Vagina (tissue), 2 donors: ENCODE measurements at places on chromosomes 2 and 18. TPM values are rescaled to one million over a fixed set of nuclear protein-coding genes. Genes with fewer than 3 reads are reported as not detected.
A peak's percentile ranks its signal among the peaks of the same experiment; 100 is the strongest.

GRCh38 chr2:3641181-3641580, 16.8 kb upstream of the ALLC start:
- no peaks in the 10 kb centered on the region for H3K27me3 ChIP-seq
- DNase-seq: no peak
- no peak overlapping the region for H3K27ac ChIP-seq
- H3K4me1 ChIP-seq: no peaks in the 10 kb centered on the region
- no peaks in the 10 kb centered on the region for H3K36me3 ChIP-seq

- peaks cover 2% of the 10 kb centered on the region for H3K4me1 ChIP-seq
- H3K27ac ChIP-seq: no peak overlapping the region
- H3K36me3 ChIP-seq: no peaks in the 10 kb centered on the region
These were observed 4.7 kb downstream of the PLCL1 start for GRCh38 chr2:197809064-197809463.

DNA sequence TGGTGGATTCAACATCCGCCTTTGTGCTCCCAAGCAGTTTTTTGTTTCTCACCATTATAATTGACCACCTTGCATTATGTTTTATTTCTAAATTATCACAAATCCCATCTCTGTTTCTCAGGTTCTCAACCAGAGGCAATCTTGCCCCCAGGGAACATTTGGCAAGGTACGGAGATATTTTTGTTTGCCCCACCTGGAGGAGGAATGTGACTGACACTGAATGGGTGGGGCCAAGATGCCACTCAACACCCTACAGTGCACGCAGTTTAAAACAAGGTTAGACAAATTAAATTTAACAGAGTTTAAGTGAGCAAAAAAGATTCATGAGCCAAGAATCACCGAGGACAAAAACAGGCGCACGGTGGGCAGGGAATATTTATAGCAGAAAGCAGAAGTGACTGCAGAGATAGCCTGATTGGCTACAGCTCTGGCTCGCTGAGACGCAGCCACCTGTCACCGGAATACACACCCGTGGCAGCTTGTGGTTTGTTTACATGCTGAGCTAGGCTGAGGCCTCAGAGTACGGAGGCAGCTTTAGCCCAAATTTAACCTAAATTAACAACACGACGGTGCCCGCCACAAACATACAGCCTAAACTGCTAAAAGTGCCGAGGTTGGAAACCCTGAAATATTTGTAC, 150.0 kb upstream of the ALKAL2 start:
- no peaks in the 10 kb centered on the region for H3K4me1 ChIP-seq
- H3K27me3 ChIP-seq: no peaks in the 10 kb centered on the region
- DNase-seq: peak; percentile 64
- H3K4me3 ChIP-seq: no peak overlapping the region
- no peaks in the 10 kb centered on the region for H3K36me3 ChIP-seq

DNA sequence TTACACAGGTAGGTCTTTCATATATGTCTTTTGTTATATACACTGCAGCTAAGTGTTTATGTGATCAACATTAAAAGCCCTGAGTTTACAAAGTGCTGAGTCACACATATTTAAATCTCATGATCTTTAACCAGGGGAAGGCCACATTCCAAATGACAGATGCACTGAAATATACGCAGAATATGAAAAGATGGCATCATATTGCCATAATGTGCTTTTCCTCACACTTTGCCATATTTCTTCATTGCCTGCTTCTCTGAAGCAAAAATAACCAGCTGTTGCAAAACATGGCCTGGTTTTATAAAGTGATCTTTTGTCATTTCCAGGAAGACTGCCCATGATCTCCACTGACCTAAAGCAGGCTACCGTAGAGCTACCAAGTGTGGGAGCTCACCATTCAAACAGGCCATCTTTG, 93.5 kb upstream of the MAPRE2 start:
- no peaks in the 10 kb centered on the region for H3K27me3 ChIP-seq
- no peak overlapping the region for H3K27ac ChIP-seq
- DNase-seq: no peak
- no peaks in the 10 kb centered on the region for H3K4me1 ChIP-seq
- no peak overlapping the region for H3K4me3 ChIP-seq

The METTL5 gene
- total RNA-seq: 22.1 TPM

DNA sequence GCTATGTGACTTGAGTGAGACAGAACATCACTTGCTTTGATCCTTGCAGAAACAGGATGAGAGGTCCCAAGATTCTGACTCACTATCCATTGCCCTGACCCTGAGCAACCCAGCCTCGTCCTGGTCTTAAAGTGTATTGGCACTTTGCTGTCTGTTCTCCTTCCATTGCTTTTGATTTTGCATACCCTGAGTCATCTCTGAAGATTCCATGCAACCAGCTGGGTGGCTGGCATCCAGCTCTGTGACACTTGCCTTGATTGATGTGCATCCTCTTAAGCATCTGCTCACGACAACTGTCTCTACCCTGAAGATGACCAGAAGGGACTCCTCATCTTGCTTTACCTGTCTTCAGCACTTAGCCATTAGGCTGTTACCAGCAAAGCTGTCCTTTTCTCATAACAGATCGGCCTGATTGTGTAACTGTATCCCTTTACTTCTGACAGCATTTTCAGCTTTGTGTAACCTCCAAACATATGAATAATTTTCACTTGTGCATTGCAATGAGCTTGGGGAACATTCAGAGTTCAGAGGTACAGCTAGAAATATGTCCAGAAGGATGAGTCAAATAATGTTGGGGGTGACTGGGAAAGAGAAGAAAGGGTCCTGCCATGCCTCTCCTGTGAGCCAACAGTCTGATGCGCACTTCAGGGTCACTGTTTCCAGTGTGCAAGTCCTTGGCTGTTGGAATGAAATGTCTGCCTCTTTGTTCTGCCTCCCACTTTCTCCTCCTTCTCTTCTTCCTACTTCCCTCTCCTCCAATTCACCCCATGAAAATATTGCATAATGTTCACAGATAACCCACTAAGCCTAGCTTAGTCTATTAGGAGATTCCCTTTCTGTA, 249.7 kb upstream of the OSR1 start:
- no peak for DNase-seq
- H3K4me3 ChIP-seq: no peak overlapping the region
- no peaks in the 10 kb centered on the region for H3K27me3 ChIP-seq
- no peak overlapping the region for H3K27ac ChIP-seq
- no peaks in the 10 kb centered on the region for H3K4me1 ChIP-seq
- H3K36me3 ChIP-seq: no peaks in the 10 kb centered on the region

DNA sequence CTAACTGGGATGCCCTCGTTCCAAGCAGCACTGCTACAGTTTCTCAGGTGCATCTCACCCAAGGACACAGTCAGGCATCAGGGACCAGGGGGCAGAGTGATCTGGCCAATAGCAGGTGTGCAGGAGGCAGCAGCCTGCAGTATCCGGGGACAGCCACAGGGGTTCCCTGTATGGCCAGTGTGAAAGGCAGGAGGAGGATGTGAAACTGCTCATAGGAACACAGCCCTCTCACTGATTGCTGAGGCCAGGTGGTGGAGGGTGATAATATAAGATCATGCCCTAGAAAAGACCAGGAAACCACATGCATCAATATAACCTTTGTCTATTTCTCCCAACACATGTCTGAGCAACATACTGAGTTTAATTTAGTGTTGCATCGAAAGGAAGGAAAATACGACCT, 112.7 kb upstream of the TACR1 start:
- no peaks in the 10 kb centered on the region for H3K27me3 ChIP-seq
- no peak overlapping the region for H3K4me3 ChIP-seq
- no peaks in the 10 kb centered on the region for H3K4me1 ChIP-seq
- no peaks in the 10 kb centered on the region for H3K36me3 ChIP-seq

DNA sequence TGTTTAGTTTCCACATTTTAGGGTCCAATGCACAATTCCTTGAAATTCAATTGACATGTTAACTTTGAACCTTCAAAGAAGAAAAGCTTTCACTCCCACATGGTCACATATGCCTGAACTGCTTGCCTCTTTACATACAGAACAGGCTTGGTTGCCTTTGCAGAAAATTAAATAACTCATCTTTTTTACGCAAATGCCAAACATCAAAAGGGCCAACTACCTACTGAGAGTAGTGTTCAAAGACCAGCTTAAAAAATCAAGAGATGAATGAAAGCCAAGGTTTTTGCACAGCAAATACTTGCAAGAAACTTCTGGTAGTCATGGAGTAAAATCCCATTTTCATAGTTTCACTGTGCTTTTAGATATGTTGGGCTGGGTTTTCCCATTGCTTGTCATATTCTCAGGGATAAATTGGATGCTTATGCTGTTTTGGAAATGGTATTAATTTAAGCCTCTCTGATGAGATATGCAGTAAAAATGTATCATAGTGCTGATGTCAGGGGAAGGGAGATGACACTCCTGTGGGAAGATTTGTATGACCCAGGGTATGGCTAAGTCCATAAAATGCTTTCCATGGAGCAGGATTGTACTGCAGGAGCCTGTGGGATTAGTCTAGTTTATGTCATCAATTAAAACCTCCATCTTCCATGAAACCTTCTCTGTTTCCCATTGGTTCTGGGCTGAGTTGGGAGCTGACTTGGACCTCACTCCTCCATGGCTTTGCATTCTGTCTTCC, 60.6 kb upstream of the DARS1 start:
- H3K36me3 ChIP-seq: no peaks in the 10 kb centered on the region
- no peak overlapping the region for H3K4me3 ChIP-seq
- no peak overlapping the region for H3K27ac ChIP-seq
- DNase-seq: no peak
- H3K27me3 ChIP-seq: no peaks in the 10 kb centered on the region

- no peaks in the 10 kb centered on the region for H3K27me3 ChIP-seq
- H3K4me1 ChIP-seq: peaks cover 6% of the 10 kb centered on the region
- no peak overlapping the region for H3K27ac ChIP-seq
- DNase-seq: no peak
- H3K36me3 ChIP-seq: no peaks in the 10 kb centered on the region
These were observed 49.4 kb downstream of the ETAA1 start for GRCh38 chr2:67446491-67446911.

The CROCC2 gene
- 0.49 TPM for total RNA-seq

The SULT1C2 gene
- total RNA-seq: not detected

DNA sequence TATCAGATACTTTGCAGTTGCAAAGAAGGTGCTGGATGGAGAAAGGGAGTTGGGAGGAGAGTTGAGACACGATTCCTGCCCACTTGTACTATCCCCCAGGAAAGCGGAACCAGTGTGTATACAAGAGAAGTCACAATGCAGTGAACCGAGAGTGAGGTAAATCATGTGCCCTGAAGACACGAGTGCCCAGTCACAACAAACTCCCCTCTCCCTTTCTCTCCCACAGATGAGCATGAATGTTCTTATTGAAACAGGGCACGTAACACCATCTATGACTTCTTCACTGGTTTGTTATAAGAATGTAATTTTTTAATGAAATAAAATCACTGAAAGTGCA, 155.7 kb downstream of the IRS1 start:
- H3K4me3 ChIP-seq: no peak overlapping the region
- no peaks in the 10 kb centered on the region for H3K27me3 ChIP-seq
- H3K36me3 ChIP-seq: no peaks in the 10 kb centered on the region
- H3K4me1 ChIP-seq: no peaks in the 10 kb centered on the region
- DNase-seq: no peak

DNA sequence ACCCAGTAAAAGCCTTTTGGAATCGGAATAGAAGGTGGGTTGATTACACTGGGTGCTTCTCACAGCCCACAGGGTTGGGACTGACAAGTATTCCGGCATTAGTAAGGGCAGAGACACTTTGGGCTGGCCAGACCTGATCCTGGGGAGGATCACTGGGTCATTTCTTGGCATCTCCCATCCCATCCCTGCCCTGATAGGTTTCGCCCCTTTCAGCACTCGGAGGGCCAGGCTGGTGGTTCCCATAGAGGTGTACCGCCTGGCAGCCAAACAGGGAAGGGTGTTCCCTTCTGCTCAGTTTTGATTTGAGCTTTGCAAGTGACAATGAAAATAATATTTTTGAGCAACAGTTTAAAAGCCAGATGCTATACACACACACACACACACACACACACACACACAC, 37.3 kb downstream of the CYP1B1 start:
- H3K4me3 ChIP-seq: peak overlapping the region; percentile 28
- H3K4me1 ChIP-seq: peaks cover 16% of the 10 kb centered on the region

DNA sequence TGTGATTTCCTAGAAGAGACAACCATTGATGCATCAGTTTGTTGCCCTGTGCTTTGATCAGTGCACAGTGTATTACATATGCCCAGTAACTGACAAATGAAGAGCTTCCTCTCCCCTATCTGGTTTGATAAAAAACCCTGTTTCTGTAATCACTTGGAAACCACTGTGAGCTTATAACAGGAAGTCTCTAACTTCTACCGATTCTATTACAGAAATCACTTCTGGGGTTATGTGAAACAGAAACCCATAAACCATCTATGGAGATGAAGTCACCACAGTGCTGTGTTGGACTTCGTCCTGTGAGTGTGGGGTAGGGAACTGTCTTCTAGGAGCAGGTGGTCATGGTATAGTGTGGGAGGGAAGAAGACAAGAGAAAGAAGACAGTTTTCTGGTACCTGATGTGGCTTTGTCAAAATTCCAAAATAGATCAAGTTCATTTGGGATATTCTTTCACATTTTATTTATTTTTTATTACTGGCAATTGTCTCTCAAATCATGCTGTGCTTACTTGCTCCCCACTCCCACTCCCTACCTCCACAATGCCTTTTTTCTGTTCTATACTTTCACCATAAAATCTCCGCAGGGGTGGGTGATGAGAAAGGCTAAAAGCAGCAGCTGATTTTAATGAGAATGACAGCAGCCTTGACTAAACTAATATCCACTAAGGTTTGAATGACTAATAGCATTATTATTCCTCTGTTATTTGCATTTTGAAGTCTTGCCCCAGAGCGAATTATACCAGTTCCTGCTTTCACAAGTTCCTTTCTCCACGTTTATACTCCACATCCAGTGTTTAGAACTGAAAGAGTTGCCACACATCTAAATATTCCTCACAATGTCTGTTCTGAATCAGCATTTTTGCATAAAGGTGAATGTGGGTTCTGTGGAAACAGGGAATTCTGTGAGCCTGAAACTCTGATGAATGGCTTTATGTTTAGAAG, 41.7 kb upstream of the RND3 start:
- no peaks in the 10 kb centered on the region for H3K36me3 ChIP-seq
- H3K4me3 ChIP-seq: no peak overlapping the region
- H3K4me1 ChIP-seq: peaks cover 33% of the 10 kb centered on the region
- H3K27ac ChIP-seq: peak overlapping the region; percentile 7
- H3K27me3 ChIP-seq: no peaks in the 10 kb centered on the region

The LRP1B gene
- total RNA-seq: 8.8 TPM

DNA sequence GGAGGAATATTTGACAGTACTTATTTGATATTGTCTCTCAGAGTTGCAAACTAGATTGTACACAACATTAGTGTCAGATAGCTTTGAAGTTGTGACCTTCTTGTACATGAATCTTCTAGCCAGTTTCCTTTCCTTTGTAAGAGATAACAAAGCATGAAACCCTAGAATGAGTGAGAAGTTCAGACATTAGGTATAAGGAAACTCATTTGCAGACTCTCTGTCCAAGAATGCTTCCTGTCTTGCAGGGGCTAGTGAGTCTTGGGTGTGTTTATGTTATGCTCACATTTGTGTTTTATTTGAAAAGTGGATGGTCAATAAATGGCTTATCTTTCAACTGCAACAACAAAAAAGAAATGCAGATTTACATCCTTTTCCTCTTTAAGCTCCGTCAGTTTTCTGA, 1.4 kb downstream of the BOD1L2 start:
- H3K27me3 ChIP-seq: no peaks in the 10 kb centered on the region
- no peak overlapping the region for H3K27ac ChIP-seq
- no peaks in the 10 kb centered on the region for H3K36me3 ChIP-seq
- no peak overlapping the region for H3K4me3 ChIP-seq

The DSG4 gene
- not detected for total RNA-seq

- H3K27ac ChIP-seq: no peak overlapping the region
- H3K27me3 ChIP-seq: no peaks in the 10 kb centered on the region
- peaks cover 25% of the 10 kb centered on the region for H3K4me1 ChIP-seq
- no peaks in the 10 kb centered on the region for H3K36me3 ChIP-seq
- no peak overlapping the region for H3K4me3 ChIP-seq
These were observed 74.3 kb downstream of the XRCC5 start for GRCh38 chr2:216183462-216183861.

The COBLL1 gene
- 79.6 TPM for total RNA-seq

- no peaks in the 10 kb centered on the region for H3K36me3 ChIP-seq
- no peak for DNase-seq
- no peaks in the 10 kb centered on the region for H3K27me3 ChIP-seq
- peaks cover 20% of the 10 kb centered on the region for H3K4me1 ChIP-seq
These were observed 148.8 kb downstream of the ACKR3 start for GRCh38 chr2:236718207-236718992.
